ENCODE measurements at places on chromosomes 7 and 10. TPM values are rescaled to one million over a fixed set of nuclear protein-coding genes. Genes with fewer than 3 reads are reported as not detected.

DNA sequence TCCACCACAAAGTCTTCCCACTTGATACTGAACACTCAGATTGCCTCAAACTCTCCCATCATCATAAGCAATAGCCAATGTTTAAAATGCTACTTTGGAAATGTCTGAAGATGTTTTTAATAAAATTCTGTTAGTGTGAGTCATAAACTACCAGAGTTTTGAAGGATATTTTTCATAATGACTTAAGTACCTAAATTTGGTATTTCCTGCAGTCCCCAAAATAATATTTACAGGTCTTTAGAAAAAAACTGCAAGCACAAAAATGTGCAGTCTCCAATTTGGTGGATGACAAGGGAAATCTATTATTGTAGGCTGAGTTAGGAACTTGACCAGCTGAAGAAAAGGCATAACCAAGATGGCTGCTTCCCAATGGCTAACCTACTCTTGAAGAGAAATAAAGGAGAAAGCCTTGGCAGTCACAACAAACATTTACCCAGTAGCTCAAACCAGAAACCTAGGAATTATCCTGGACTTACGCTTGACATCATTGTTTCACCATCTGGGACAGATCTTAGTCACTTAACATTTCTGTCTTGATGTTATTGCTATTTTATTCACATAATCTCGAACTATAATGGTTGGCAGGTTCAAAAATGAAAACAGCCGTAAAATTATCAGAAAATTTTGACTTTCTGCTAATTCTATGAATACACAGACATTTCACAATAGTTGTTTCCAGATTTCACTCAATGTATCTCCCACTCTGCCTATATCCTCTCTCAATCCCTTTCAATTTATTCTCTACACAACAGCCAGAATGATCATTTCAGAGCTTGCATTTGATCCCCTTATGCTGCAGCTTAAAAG lies 111.2 kb upstream of the STEAP1B start:
- no peak for DNase-seq

Gene GHRHR
- not detected for total RNA-seq

DNA sequence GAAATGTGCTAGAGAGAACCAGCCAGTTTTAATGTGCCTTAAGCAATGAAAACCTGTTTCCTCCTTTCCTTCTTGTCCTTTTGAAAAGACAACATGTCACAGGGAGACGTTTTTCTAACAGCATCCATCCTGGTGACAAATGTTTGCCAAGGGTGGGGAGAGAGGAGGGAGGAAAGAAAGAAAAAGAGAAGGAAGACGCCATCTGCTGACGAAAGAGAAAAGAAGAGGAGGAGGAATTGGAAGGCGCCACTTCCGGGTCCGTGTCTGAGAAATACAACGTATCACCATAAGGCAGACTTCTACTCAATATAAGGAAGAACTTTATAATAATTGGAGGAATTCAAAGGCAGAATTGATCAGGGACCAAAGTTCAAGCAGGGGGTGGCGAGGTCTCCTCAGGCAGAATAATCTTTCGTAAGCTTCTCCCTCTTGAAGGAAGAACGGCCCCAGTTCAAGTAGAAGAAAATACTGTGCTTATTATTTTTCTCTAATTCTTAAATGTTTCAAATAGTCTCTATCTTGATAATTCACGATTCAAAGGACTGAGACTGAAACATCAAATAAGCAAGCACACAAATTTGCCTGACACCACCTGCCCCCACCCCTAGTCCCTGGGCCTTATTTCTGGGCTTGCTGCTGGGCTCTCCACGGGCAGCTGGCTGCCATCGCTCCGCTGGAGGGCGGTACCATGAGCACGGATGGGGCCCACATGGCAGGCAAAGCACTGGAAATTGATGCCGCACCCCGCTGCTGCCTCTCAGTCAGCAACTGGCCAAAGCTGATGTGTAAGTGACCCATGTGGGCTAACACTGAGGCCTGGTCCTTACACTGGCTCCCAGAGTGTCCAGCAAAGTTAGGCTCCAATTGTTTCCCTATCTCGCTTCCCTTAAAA lies 273.7 kb upstream of the KLF14 start:
- DNase-seq: no peak

DNA sequence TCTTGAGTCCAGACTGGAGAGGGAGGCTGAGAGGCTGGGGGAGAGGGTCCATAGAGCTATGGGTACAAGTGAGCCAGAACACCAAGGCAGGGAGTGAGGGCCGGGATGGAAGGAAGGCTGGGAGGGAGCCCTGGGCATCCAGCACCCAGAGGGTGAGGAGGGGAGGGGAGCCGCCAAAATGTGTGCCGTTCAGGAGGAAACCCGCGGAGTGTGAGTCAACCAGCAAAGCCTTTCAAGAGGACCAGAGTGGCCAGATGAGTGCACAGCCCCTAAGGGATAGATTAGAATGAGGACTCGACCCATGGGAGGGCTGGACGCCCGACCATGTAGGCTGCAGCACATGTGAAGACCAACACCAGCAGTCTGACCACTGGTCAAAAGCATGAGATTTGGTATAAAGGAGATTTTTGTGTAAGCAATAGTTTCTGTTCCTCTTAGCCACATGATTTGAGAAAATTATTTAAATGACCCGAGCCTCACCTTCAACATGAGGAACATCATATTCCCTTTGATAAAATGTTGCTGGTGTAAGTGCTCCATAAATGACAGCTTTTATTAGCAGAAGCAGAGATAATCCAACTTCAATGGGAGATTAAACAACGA lies 179.7 kb upstream of the GRB10 start:
- no peak for DNase-seq

GRCh38 chr10:72375173-72375572 lies 20.5 kb upstream of the DNAJB12 start:
- DNase-seq: no peak

Gene CHRM2
- 9.4 TPM for total RNA-seq

DNA sequence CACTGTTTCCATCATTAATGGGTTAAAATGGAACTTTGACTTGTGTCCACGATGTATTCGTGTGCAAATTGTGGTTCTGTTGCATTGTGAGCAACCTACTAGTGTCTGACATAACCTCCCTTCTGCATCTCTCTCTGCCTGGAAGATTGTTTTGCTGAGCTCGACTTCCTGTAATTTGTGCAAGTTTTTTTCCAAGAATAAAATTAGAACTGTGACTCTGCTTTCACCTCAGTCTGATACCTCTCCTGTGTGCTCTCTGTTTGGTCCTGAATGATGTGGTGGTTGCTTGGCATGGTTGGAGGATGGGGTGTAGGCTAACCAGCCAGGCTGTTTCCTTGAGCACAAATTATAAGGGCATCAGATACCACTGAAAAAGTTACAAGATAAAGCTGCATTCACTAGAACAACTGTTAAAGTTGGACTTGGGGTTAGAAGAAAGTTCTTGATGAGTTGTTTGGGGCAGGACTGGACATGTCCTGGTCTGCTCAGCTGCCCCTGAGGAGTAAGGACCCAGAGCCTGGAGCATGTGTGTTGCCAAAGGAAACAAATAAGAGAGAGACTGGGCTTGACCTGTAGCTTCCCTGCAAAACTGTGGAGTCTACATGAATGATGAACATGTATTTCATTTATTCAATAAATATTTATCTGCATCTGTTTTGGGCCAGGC lies 1.9 kb upstream of the VOPP1 start:
- DNase-seq: no peak

- DNase-seq: no peak
Observed at GRCh38 chr10:112649006-112649821, 202.2 kb downstream of the VTI1A start.

DNA sequence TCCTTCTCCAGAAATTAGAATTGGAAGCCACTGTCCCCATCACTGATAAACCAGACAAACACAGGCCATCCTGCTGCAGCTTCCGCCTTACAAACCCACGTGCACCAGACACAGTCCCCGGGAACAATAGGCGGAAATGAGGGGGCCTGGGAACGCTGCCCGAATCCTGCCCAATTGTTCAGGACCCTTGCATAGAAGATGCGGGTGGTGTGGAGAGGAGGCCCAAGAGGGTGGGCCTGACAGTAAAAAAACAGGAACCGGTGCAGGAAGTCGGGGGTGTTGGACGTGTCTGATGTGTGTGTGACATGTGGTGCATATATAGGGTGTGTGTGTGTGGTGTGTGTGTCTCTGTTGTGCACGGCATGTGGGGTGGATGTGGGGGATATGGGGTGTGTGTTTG lies 26.5 kb upstream of the CHST15 start:
- DNase-seq: no peak

- no peak for DNase-seq
Observed at GRCh38 chr10:28326516-28327490, 23.9 kb upstream of the MPP7 start.

Gene MAGI2
- total RNA-seq: 244 TPM

DNA sequence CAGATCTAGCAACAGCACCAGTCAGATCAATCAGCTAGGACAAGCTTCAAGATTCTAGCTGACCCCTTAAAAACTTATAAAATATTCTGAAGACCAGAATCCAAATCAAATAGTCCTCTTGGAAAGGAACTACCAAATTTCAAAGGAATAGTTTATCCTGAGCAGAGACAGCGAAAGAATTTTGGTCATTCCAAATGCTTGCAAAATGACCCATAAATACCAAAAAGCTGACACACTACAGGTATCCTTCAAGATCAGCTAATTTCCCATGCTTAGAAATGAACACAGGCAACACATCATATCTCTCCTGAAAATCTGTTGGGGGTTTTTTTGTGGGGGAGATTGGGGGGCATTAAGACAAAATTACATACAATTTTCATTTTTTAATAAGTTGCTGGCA lies 78.8 kb downstream of the PDSS1 start:
- no peak for DNase-seq
